ENCODE measurements at places on chromosomes 6 and 20. TPM values are rescaled to one million over a fixed set of nuclear protein-coding genes. Genes with fewer than 3 reads are reported as not detected.
A peak's percentile ranks its signal among the peaks of the same experiment; 100 is the strongest.

DNA sequence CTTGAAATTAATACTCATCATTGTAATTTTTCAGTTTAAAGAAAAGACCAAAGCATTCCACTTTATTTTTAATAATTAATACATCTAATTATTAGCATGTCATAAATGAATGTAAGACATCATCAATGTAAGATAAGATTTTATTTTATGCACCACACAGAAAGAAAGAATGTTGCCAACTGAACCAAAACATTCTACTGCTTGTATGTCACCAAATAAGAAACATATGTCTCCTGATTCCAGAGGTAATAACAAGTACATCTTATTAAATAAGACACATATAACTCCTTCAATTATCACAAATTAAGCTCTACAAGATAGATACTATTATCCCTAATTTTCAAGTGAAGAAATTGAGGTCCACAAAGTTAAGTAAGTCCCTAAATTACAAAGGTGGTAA lies 189.5 kb downstream of the GMDS start:
- no peak for DNase-seq

GRCh38 chr20:49808753-49809152 lies 3.9 kb upstream of the SLC9A8 start:
- DNase-seq = no peak

GRCh38 chr6:22966691-22967422 lies 397.5 kb downstream of the HDGFL1 start:
- no peak for DNase-seq

DNA sequence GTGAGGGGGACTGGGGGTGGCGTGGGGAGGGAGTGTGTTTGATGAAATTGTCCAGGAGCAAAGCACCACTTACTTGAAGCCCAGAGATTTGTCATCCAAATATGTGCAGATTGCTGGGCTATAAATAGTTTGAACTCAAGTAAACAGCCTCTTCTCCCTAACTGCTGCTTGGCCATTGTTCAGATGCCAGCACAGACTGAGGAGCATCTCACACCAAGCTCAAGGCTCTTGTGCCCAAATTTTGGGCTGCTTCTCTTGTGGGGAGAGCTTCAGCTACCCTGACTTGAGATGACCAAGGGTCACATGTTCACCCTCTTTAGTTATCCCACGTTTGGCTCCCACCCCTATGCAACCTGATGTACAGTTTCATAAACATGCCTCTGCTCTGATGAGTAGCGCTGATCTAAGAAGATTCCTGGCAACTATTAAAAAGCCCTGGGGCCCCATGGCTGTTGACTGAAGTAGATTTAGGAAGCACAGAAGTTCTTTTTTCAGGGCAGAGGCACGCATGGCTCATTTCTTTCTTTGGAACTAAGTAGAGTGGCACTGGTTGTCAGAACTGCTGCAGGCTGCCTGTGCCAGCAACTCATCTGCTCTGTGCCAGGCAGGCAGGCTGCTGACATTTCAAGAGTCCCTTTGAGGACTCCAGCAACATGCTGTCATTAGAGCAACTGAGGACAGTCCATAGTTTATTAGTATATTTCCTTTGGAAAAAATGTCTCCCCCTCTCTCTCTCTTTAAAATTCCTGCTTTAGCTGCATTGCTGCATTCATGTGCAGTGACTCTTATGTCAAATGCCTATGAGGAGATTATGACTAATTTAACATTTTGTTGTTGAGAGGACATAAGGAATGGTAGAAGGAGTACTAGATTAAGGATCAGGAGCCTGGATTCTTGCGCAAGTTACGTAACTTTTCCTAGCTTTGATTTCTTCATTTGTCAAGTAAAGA lies 9.6 kb upstream of the PKIG start:
- peak; percentile 73 for DNase-seq

DNA sequence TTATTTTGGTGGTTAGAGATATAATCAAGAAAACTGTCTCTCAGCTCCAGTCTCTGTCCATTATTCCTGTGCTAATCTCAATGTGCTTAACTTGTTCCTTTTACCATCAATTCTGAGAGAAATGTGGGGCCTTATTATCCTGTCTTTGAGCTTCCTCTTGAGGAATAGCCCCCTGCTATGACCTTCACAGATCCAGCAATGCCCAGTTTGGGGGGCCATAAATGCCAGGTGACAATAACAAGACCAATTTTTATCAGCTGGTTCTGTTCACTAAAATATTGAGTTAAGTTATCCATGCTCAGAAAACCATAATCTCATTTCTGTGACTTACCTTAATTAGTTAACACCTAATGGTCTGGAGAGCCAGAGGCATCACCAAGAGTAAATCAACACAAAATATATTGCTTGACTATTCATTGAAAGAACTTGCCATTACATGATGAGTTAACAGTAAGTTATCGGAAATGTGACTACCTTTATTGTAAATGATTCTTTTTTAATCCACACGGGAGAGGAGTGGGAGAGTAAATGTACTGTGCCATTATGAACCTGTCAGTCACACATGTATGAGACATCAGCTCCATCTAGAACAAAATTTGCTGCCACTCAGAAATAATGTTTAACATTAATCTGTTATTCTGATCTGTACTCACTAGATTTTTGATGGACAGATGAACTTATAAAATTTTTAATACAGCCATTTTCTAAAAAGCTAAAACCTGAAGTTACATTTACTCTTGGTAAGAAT lies 149.7 kb downstream of the ID4 start:
- DNase-seq = no peak

- DNase-seq = no peak
These were observed 38.7 kb upstream of the ZBP1 start for GRCh38 chr20:57658833-57659516.

DNA sequence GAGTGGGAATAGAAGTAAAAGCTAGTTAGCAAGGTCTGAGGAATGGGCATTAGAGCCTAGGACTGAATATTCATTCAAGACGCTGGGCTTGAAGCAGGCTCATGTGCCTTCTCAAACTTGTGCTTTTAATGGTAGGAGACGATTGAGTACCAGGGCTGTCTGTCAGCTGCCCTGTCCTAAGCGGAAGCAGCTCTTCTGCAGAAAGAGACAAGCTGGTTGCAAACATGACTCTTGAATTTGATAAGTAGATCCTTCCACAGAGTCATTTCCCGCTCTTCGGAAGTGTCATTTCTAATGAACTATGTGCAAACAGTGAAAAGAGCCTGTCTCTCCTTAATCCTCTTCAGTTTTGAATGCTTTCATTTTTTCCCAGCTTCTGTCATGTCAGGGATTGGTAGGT lies 176.4 kb downstream of the TFAP2B start:
- DNase-seq = no peak

DNA sequence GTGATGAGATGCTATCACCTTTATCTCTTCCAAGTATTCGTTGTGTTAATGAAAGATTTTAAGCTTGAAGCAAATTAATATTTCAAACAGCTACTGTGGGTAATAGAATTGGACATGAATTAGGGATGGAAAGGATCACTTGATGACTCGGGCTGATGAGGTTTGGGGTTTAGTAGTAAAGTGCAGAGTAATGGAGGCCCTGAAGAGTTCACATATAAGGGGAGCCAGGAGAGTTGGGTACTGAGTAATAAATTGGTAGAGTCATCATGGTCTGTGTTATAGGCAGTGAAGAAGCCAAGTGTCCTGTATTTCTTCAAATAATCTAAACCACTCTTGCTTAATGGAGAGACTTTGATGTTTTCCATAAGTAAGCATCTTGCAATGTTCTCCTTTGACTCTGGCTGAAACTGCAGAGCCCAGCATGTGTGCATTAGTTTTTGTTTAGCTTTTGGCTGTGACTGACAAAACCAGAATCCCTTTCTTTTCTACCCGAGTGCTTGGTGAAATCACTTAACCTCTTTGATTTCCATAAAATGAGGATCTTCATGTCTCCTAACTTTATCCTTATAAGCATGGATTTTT lies 57.6 kb downstream of the L3MBTL3 start:
- DNase-seq = no peak

DNA sequence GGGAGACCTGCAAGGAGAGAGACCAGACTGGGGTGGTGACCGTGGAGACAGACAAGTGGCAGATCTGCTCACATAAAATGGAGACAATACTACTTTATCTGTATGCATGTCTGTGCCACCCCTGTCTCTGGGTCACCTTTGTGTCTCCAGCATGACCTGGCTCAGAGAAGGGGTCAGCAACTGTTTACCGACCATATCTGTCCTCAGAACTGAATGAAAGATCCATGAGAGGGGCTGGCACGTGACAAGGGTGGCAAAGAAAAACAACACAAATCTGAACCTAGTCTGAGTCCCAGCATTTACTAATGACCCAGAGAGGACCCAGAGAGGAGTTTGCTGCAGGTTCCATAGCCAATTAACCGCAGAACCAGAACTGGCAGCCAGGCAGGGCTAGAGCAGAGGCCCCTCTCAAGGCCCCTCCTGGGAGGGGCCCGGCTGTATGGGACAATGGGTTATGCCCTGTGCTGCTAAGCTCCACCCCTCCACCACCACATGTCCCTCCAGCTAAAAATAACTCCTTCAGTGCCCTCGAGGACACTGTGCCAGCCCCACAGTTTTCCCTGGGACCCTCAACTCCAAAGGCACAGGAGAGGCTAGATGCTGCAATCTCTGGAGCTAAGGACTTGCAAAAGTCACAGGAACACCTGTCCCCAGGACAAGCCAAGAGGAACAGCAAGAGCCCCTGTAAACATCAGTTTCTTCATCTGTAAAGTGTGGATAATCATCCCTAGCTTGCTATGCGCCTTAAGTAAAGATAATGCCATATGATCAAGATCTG lies 2.2 kb downstream of the AHCY start:
- no peak for DNase-seq

DNA sequence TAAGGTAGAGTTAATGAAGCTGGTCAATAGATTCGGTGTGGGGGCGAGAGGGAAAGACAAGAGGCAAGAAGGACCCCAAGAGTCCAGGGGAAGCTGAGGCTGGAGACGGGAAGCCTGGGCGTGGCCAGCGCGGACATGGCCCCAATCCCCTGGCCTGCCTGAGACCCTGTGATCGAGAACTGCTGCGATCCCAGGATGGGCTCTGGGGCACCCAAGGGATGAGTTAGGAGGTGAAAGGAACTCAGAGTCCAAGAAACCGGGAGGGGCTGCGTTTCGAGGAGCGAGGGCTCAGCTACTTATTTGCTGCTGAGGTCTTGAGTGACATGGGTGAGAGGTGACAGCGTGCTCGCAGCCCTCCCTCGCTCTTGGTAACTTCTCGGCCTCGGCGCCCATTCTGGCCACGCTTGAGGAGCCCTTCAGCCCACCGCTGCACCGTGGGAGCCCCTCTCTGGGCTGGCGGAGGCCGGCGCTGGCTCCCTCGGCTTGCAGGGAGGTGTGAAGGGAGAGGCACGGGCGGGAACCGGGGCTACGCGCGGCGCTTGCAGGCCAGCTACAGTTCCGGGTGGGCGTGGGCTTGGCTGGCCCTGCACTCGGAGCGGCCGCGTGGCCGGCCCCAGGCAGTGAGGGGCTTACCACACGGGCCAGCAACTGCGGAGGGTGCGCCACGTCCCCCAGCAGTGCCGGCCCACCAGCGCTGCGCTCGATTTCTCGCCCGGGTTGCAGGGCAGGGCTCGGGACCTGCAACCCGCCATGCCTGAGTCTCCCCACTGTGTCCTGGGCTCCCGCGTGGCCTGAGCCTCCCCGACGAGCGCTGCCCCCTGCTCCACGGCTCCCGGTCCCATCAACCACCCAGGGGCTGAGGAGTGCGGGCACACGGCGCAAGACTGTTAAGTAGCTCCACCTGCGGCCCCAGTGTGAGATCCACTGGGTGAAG lies 58.2 kb downstream of the IRF4 start:
- no peak for DNase-seq

Gene CD93
- polyA plus RNA-seq = 180 TPM

Gene PRSS35
- polyA plus RNA-seq = not detected

Gene SLC25A27
- polyA plus RNA-seq = 1.6 TPM

Gene TCFL5
- polyA plus RNA-seq = 4.4 TPM
